ENCODE measurements at places on chromosomes 16 and 17. TPM values are rescaled to one million over a fixed set of nuclear protein-coding genes. Genes with fewer than 3 reads are reported as not detected.
A peak's percentile ranks its signal among the peaks of the same experiment; 100 is the strongest.

Gene AURKB
- 141 TPM for total RNA-seq

Gene SOX15
- total RNA-seq = 0.69 TPM

Gene KPNA2
- 330 TPM for total RNA-seq

Gene KCNG4
- total RNA-seq = not detected

Gene MYO1C
- total RNA-seq = 227 TPM

Gene TAF15
- total RNA-seq = 346 TPM

- no peak for DNase-seq
- no peak overlapping the region for H3K27ac ChIP-seq
- H3K4me1 ChIP-seq = 0 out of 2 replicates have a peak, but pooled peaks cover 2% of the 10 kb centered on the region
- H3K36me3 ChIP-seq = no peaks in the 10 kb centered on the region
- H3K27me3 ChIP-seq = no peaks in the 10 kb centered on the region
- H3K4me3 ChIP-seq = no peak overlapping the region
Observed at GRCh38 chr16:14198572-14198971, 127.5 kb downstream of the MRTFB start.

- no peak overlapping the region for H3K27ac ChIP-seq
- peaks cover 25% of the 10 kb centered on the region for H3K36me3 ChIP-seq
- no peak for DNase-seq
- peaks cover 15% of the 10 kb centered on the region for H3K4me1 ChIP-seq
- no peak overlapping the region for H3K4me3 ChIP-seq
Observed at GRCh38 chr17:78990349-78991016, 10.8 kb upstream of the LGALS3BP start.

- H3K4me3 ChIP-seq = no peak overlapping the region
- no peaks in the 10 kb centered on the region for H3K27me3 ChIP-seq
- DNase-seq = no peak
Observed at GRCh38 chr17:74332763-74333283, 6.8 kb downstream of the KIF19 start.

DNA sequence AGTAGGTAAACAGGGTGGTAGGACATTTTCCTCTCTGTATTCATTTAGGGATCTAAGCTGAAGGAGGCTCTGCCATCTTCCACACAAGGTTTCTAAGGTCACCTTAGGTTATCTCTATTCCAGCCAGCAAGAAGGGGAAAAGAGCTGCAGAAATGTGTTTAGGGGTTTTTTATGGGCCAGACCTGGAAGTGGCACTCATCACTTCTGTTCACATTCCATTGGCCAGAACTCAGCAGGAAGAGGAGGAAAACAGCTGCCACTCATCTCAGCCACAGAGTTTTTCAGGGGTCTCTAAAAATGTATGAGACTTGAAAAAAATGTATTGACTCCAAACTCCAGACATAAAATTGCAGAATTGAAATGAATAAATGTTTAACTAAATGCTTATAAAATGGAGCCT lies 65.8 kb downstream of the FTO start:
- DNase-seq = no peak
- no peak overlapping the region for H3K27ac ChIP-seq
- H3K36me3 ChIP-seq = no peaks in the 10 kb centered on the region
- H3K27me3 ChIP-seq = no peaks in the 10 kb centered on the region

DNA sequence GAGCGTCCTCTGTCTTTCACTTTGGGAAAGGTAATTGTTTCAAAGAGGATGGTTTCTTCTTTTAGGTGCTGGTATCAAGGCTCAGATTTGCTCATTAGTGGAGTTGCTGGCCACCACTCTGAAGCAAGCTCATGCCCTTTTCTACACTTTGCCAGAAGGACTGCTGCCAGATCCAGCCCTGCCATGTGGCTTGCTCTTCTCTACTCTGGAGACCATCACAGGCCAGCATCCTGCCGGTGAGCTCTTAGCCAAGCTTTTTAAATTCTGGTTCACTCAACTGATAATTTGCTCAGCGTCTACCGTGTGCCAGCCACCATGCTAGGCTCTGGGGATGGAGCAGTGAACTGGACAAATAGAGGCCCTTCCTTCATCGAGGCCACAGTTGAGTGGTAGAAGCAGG lies 4.3 kb downstream of the COG1 start:
- H3K4me3 ChIP-seq = no peak overlapping the region
- no peak overlapping the region for H3K27ac ChIP-seq
- H3K4me1 ChIP-seq = no peaks in the 10 kb centered on the region
- no peaks in the 10 kb centered on the region for H3K27me3 ChIP-seq
- peaks cover 49% of the 10 kb centered on the region for H3K36me3 ChIP-seq

DNA sequence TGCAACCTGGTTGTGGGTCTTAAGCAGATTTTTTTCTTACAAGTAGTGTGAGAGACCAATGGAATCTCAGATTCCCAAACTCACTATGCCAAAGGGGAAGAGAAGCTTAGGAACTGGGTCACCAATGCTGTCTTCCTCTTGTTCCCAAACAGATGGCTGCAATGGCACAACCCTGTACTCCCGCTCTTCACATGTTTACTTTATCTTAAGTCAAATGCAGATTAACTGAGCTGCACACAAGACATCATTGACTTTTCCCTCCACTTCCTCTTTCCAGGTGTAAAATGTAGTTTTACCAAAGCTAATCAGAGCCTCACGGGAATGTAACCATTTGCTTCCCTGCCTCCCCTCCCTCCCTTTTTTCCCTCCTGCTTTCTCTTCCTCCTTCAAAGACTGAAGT lies 14.4 kb upstream of the CD300E start:
- DNase-seq = no peak
- H3K27me3 ChIP-seq = peaks cover 48% of the 10 kb centered on the region
- no peaks in the 10 kb centered on the region for H3K4me1 ChIP-seq
- no peaks in the 10 kb centered on the region for H3K36me3 ChIP-seq

GRCh38 chr17:8016632-8017424 lies 14.4 kb downstream of the GUCY2D start:
- H3K36me3 ChIP-seq = no peaks in the 10 kb centered on the region
- H3K27me3 ChIP-seq = no peaks in the 10 kb centered on the region
- H3K4me3 ChIP-seq = peak overlapping the region; percentile 65

DNA sequence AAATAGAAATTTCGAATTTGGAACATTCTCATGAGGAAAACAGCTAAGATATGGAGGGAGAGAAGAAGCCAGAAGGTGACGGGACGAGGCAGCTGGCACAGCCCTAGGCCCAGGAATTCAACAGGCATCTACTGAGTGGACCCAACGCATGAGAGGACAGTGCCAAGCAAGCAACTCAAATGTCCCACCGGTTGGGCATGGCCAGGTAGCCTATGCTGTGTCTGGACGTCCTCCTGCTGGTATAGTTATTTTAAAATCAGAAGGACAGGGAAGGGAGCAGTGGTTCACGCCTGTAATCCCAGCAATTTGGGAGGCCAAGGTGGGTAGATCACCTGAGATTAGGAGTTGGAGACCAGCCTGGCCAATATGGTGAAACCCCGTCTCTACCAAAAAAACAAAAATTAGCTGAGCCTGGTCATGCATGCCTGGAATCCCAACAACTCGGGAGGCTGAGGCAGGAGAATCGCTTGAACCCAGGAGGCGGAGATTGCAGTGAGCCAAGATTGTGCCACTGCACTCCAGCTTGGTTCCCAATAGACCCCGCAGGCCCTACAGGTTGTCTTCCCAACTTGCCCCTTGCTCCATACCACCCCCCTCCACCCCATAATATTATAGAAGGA lies 2.0 kb downstream of the GH1 start:
- no peak for DNase-seq
- no peaks in the 10 kb centered on the region for H3K4me1 ChIP-seq
- no peaks in the 10 kb centered on the region for H3K27me3 ChIP-seq
- H3K4me3 ChIP-seq = no peak overlapping the region

GRCh38 chr16:85195900-85196772 lies 83.9 kb upstream of the CIBAR2 start:
- no peak overlapping the region for H3K27ac ChIP-seq
- H3K36me3 ChIP-seq = no peaks in the 10 kb centered on the region
- DNase-seq = no peak
- no peak overlapping the region for H3K4me3 ChIP-seq

DNA sequence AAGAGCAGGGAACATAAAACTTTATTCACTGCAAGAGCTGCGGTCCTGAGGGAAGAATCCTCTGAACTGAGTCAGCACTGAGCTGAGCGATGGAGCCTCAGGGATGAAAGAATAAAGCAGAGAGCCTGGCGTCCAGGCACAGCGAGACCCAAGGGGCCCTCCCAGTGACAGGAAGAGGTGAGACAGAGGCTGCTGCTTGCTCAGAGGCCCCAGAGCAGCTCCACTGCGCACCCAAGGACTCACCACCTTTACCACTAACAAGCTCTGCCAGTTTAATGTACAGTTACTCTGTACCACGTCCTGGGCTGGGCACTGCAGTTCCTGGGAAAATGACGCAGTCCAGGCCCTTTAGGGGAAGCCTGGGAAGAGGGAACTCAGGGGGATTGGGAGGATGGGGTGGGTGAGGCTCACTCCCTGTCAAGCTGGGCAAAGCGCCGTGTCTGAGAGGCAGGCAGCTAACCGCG lies 5.6 kb downstream of the GFAP start:
- no peak overlapping the region for H3K27ac ChIP-seq
- no peaks in the 10 kb centered on the region for H3K27me3 ChIP-seq
- peaks cover 21% of the 10 kb centered on the region for H3K4me1 ChIP-seq
- DNase-seq = no peak
- no peak overlapping the region for H3K4me3 ChIP-seq

DNA sequence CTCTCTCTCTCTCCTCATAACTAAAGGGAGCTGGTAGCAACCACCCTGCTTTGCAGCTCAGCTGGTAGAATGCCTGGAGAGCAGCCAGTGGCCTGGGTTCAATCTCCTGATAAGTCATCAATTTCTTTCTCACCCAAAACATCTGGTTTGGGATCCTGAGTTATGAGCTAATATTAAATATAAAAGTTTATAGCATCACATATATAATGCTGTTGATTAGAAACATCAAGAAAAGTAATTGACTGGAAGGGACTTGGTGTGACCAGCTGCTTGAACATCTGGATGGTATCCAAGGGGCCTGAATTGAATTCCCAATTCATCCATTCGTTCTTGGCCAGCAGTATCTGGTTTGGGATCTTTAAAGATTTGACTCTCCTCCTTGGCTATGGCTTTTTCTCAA lies 12.2 kb upstream of the ELAC2 start:
- no peak for DNase-seq
- no peaks in the 10 kb centered on the region for H3K36me3 ChIP-seq
- no peak overlapping the region for H3K4me3 ChIP-seq
- H3K27me3 ChIP-seq = 0 out of 2 replicates have a peak, but pooled peaks cover 3% of the 10 kb centered on the region

DNA sequence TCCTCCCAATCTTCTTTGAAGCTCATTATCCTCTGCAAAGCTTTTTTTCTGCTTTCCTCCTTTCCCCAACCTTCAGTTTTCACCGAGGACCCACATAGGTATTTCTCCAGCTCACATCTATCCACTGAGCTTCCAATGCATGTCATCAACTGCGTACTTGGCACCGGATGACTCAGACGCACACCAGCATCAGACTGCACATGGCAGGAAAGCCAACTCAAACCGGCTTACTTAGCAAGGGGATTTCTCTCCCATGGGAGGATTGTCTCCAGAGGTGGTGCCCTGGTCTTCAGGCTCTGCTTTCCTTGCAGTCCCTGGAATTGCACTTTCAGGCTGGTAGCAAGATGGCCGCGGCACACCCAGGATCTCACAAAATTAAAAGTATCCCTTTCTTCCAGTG lies 1.7 kb upstream of the AKTIP start:
- peaks cover 24% of the 10 kb centered on the region for H3K4me1 ChIP-seq
- no peak overlapping the region for H3K27ac ChIP-seq
- DNase-seq = no peak
- no peaks in the 10 kb centered on the region for H3K27me3 ChIP-seq
- H3K4me3 ChIP-seq = no peak overlapping the region

DNA sequence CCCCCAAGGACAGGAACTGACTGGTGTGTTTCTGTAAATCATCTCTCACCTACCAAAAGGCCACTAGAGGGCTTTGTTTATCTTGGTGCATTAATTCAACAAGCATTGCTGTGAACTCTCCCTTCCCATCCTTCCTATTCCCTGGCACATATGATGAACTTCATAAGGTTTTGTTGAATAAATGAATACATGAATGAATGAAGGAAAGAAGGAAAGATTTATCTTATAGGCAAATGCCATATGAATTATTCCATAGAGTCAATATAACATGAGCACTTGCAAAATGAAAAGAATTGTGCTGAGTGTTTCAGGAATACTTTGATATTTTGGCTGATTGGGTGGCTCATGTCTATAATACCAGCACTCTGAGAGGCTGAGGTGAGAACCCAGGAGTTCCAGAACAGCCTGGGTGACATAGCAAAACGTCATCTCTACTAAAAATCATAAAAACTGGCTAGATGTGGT lies 4.3 kb downstream of the SPDYE4 start:
- no peak overlapping the region for H3K27ac ChIP-seq
- H3K36me3 ChIP-seq = no peaks in the 10 kb centered on the region
- no peaks in the 10 kb centered on the region for H3K4me1 ChIP-seq
- H3K27me3 ChIP-seq = no peaks in the 10 kb centered on the region

GRCh38 chr17:65529040-65529633 lies 32.3 kb downstream of the AXIN2 start:
- no peak overlapping the region for H3K4me3 ChIP-seq
- H3K27ac ChIP-seq = no peak overlapping the region
- H3K4me1 ChIP-seq = peaks cover 22% of the 10 kb centered on the region
- peaks cover 11% of the 10 kb centered on the region for H3K36me3 ChIP-seq
- no peak for DNase-seq
- no peaks in the 10 kb centered on the region for H3K27me3 ChIP-seq

- DNase-seq = no peak
- H3K27ac ChIP-seq = no peak overlapping the region
- no peaks in the 10 kb centered on the region for H3K27me3 ChIP-seq
- H3K36me3 ChIP-seq = no peaks in the 10 kb centered on the region
Observed at GRCh38 chr17:16935241-16935663, 36.7 kb downstream of the TNFRSF13B start.

- H3K4me3 ChIP-seq = no peak overlapping the region
- no peak overlapping the region for H3K27ac ChIP-seq
- no peaks in the 10 kb centered on the region for H3K36me3 ChIP-seq
- H3K27me3 ChIP-seq = no peaks in the 10 kb centered on the region
Observed at GRCh38 chr17:32805029-32805976, 71.6 kb downstream of the MYO1D start.

DNA sequence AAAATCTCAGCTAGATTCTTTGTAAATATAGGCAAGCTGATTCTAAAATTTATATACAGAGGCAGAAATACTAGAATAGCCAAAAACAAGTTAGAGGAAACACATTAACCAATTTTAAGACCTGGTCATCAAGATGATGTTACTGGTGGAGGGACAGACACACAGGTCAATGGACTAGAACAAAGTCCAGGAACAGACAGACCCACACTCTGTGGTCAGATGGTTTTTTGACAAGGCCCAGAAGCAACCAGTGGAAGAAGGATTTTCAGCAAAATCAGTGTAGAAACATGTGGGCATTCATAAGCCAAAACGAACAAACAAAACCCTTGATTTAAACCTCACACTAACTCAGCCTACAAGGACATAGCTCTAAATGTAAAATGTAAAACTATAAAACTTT lies 99.7 kb upstream of the METRNL start:
- no peaks in the 10 kb centered on the region for H3K4me1 ChIP-seq
- DNase-seq = no peak
- H3K27ac ChIP-seq = no peak overlapping the region

Measured in HCT116 (cell line).